Cardiac septum (tissue), 1 donor: ENCODE measurements at places on chromosomes 11 and 22. TPM values are rescaled to one million over a fixed set of nuclear protein-coding genes. Genes with fewer than 3 reads are reported as not detected.

The MMP10 gene
- total RNA-seq = not detected

DNA sequence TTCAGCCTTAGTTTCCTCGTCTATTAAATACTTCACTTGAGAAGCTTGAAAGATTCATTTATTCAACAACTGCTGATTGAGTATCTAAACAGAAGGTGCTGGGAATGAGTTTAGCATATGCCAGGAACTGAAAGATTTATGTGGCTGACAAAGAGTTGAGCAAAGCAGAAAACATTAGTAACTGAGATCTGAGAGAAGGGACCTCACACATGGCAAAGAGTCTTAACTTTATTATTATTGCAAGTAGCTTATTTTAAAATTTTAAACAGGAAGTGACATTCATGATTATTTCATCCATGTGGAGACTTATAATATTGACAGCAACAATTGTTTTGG is 133.6 kb downstream of the CASP12 start:
- DNase-seq = no peak

The SERHL2 gene
- 1.9 TPM for total RNA-seq

DNA sequence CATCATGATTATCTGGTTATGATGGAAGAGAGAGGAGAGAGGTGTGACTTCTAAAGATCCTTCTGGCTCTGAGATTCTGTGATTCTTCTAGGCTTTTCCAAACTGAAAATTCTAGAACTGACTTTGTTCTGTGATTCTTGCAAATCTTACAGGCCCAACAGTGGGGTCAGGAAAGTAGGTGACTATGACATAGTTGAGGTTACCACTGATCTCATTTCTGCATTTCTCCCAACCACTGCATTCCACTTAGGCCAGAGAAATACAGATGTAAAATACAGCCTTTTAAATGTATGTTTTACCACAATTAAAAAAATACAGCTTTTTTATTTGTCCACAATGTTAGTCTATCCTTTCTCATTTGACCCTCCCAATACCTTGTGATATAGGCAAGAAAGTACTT is 83.7 kb downstream of the STIM1 start:
- DNase-seq = no peak

DNA sequence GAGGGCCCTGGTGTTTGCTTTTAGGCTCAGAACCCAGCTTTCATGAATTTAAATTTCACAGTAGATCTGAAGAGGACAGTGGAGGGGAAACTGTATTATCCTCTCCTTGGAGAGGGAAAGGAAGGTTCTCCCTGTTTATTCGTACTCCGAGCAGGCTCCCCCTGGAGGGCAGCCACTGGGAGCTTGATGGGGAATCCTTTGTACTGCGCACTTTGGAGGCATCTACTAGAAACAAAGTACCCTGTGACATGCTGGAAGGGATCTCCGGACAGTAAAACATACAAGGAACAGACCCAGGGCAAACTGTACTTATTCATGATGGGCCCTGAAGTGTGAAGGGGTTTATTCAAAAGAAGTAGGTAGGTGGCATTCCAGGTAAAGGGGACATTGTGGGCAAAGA is 27.2 kb downstream of the NAV2 start:
- DNase-seq = no peak

The NAALAD2 gene
- total RNA-seq = 0.27 TPM

DNA sequence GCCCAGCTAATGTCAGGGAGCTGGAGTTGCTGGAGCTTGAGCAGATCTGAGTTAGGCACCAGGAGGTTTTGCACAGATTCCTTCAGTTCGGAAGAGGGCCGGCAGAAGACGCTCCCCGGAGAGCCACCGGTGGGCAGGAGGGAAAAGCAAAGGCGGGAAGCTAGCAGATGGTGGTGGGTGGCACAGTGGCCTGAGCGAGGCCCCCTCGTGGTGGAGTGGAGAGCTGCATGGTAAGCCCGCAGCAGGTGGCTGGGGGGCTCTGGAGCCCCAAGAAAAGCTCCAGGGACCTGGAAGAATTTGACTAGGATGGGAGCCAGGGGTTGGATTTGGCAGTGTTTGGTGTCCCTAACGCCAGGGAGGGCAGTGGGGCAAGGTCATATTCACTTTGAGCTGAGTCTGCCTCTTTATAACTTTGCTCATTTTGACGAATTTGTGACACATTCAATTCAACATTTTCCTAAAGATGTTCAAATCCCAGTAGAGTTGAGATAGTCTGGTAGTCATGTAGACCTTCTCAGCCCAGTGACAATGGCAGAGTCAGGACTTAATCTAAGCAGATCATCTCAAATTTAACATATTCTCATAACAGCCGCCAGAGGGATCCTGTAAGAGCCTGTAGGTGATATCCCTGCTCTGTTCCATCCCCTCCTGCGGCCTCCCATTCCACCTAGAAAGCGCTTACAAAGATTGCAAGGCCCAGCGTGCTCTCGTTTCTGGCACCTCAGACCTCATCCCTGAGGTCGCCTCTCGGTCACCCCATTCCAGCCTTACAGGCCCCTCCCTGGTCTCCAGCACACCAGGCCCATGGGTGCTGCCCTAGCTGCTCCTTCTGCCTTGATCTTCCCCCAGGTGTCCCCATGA is 57.9 kb downstream of the TRIM29 start:
- no peak for DNase-seq

The GALNT18 gene
- total RNA-seq = 23.2 TPM

- no peak for DNase-seq
These were observed 30.8 kb downstream of the MYH9 start for GRCh38 chr22:36356708-36357624.

- DNase-seq = no peak
These were observed 21.7 kb downstream of the POU2AF1 start for GRCh38 chr11:111357150-111358037.

The MDK gene
- total RNA-seq = 6.2 TPM

GRCh38 chr22:42336527-42337227 is 66.2 kb upstream of the TCF20 start:
- no peak for DNase-seq

GRCh38 chr11:69122326-69122629 is 33.5 kb upstream of the SMIM38 start:
- no peak for DNase-seq

The APOA4 gene
- not detected for total RNA-seq

GRCh38 chr11:63872800-63873197 is 33.9 kb downstream of the MARK2 start:
- DNase-seq = no peak

DNA sequence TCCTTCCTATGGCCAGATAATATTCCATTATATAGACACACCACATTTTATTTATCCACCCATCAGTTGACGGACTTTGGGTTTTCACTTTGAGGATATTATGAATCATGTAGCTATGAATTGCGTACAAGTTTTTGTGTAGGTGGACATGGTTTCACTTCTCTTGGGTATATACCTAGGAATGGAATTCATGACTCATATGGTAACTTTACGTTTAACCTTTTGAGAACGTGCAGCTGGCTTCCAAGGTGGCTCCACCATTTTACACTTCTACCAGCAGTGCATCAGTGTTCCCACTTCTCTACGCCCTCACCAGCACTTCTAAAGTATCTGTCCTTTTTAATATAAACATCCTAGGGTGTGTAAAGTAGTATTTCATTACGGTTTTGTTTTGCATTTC is 112.0 kb downstream of the PLEKHA7 start:
- no peak for DNase-seq

GRCh38 chr11:110176366-110177085 is 83.3 kb downstream of the ZC3H12C start:
- no peak for DNase-seq

- DNase-seq = no peak
These were observed 28.6 kb upstream of the ATXN10 start for GRCh38 chr22:45642986-45643385.

- no peak for DNase-seq
These were observed 166.8 kb downstream of the TEAD1 start for GRCh38 chr11:12840871-12841660.

DNA sequence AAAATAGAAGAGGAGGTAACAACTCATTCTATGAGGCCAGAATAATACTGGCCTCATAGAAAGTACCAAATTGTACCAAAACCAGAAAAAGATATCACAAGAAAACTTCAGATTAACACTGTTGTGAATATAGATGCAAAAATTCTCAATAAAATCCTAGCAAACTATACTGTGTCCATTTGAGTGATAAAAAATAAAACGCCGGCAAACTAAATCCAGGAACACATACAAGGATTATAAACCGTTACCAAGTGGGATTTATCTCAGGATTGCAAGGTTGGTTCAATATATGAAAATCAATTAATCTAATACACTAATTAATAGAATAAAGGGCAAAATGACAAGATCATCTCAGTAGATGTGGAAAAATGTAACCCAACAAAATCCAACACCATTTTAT is 23.6 kb upstream of the FBXO3 start:
- DNase-seq = no peak

The SLC25A18 gene
- total RNA-seq = 0.11 TPM

The PLAAT5 gene
- 0.32 TPM for total RNA-seq

- DNase-seq = no peak
These were observed 487.8 kb downstream of the BUD13 start for GRCh38 chr11:116285026-116285425.
